NCI-H1694 treated with DMSO at 0.1 percent for 48 hours (cell line): ENCODE measurements at places on chromosomes 6 and 20.

GRCh38 chr6:129508477-129509145 is 201.4 kb downstream of the ARHGAP18 start:
- DNase-seq: no peak

GRCh38 chr6:47414423-47415167 is 63.0 kb upstream of the CD2AP start:
- no peak for DNase-seq

GRCh38 chr6:148271711-148272439 is 70.8 kb upstream of the SASH1 start:
- DNase-seq: no peak

DNA sequence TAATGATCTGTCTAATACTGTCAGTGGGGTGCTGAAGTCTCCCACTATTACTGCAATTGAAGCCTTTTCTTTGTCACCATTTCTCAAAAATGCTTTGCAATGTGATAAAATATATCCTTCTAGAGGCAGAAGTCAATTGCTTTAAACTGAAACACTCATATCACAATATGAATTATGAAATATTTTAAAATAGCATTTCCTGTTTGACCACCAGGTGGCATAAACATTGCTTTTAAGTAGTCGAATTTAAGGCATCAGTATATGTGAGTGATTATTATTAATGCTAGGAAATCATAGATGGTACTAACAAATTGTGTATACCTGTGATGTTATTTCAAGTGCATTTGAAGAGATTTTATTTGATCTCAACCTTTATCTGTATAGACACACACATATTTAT is 87.5 kb downstream of the MEI4 start:
- DNase-seq: peak; percentile 7

- DNase-seq: no peak
Observed at GRCh38 chr6:135323202-135323668, 142.1 kb downstream of the MYB start.

DNA sequence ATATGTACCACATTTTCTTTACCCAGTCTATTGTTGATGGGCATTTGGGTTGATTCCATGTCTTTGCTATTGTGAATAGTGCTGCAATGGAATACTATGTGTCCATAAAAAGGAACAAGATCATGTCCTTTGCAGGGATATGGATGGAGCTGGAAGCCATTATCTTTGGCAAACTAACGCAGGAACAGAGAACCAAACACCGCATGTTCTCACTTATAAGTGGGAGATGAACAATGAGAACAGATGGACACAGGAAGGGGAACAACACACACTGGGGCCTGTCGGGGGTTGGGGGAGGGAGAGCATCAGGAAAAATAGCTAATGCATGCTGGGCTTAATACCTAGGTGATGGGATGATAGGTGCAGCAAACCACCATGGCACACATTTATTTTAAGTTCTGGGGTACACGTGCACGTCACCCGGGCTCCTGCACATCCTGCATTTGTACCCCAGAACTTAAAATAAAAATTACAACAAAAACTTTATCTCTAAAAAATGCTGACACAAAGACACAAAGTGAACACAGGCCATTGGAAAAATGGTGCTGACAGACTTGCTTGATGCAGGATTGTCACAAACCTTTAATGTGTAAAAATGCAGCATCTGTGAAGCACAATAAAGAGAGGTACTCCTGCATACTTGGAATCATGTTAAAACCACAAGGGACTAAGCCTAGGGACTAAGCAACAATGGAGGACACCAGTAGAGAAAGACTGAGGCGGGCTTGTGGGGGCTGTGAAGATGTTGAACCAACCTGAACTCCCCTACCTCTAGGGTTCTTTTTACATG is 48.8 kb downstream of the BCAS1 start:
- no peak for DNase-seq

DNA sequence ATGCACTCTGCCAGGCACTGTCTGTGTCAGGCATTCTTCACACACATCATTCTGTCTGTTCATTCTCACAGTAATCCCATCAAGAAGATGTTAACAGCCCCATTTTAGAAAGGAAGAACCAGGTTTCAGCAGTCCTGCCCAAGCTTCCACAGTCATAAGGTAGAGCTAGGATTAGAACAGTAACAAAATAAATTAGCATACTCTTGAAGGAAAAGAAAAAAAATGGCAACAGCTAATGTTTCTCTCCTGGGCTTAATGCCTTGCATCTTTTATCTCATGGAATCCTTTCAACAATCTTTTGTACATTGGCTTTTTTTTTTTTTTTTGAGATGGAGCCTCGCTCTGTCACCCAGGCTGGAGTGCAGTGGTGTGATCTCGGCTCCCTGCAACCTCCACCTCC is 32.1 kb upstream of the AKAP12 start:
- DNase-seq: no peak

- no peak for DNase-seq
Observed at GRCh38 chr6:166954118-166954713, 2.1 kb downstream of the RNASET2 start.

GRCh38 chr6:25788305-25788922 is 33.9 kb downstream of the SLC17A4 start:
- no peak for DNase-seq

GRCh38 chr6:154227862-154228520 is 128.6 kb downstream of the IPCEF1 start:
- DNase-seq: no peak

DNA sequence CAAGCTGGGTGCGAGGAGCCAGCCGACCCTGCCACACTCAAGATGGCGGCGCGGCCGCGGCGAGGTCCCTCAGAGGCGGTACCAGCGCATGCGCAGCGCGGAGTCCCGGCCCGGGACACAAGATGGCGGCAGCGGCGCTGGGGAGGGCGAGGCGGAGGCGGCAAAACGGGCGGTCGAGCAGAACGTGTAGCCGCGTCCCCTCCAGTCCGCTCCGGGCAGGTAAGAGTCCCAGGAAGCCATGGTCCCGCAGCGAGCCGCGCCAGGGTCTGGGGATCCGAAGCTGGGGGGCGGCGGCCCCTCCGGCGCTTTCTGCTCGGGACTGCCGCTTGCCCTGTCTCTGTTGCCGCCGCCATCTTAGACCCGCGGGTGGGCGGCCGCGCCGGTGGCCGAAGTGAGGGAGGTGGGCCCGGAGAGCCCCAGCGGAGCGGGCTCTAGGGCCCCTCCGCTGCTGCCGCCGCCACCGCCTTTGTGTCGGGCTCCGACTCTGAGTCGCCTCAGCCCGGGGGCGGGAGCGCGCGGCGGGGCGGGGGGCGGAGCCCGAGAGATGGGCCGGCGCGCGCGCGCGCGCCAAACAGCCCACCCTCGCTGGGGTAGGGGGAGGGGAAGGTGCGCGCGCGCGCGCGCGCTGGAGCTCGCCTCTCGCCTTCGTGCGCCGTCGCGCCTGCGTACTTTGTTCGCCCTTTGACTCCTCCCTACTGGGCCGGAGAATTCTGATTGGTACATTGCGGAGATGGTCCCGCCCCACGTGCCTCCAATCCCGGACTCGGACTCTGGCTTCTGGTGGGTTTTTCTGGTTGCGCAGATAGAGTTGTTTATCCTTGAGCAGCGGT is at the start of gene PCIF1:
Gene PCIF1, plus strand, starts transcription at position 98 of the 830 bp plus-strand sequence. CDS start 4,317 bp downstream, outside the sequence.
- peak; percentile 92 for DNase-seq

DNA sequence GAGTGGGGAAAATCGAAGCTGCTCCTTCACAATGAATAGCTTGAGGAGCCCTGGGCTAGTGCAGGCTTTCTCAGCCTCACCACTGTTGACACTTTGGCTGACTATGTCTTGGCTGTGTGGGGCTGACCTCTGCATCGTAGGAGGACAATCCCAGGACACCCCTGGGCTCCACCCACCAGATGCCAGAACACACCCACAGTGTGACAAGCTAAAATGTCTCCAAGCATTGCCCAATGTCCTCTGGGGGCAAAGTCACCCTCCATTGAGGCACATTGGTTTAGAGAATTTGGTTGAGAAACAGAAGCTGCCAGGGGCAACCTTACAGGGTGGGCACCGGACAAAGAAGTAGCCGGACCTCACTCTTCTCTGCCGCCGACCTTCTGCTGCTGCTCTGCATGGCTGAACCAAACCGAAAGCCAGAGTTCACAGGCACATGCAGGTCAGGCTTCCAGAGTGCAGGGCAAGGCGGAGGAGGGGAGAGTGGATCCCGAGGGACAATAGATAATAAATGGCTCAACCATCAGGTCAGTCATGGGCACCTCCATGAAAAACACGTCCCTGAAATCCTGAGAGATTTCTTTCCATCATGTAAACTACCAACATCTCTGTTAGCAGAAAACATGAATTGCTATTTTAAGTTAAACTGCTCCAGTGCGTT is 189.0 kb downstream of the LRFN2 start:
- DNase-seq: no peak

DNA sequence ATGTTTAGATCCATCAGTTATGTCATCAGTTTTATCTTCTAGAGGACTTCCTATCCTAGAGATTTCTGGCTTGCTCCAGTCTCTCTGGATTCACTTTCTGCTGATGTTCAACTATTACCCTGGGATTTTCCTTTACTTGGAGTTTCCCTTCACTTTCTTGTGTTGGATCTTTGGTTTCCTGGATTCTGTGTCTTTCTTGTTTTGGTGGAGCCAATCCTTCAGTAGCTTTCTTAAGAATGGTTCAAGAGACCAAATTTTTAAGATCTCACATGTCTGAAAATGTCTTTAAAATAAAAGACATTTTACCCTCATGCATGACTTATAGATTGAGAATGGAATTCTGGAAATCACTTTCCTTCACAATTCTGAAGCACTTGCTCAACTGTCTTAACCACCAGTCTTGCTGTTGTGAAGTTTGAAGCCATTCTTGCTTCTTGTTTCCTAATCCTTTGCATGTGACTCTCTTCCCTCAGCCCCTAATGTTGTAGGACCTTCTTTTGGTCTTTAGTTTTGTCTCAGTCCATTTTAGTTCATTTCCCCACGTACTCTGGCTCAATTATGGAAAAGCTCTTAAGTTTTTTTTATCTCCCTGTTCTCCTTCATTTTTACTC is 87.9 kb downstream of the ARID1B start:
- no peak for DNase-seq

GRCh38 chr20:60502881-60503280 is 544.7 kb downstream of the CDH26 start:
- no peak for DNase-seq

- no peak for DNase-seq
Observed at GRCh38 chr6:34491091-34491430, 25.2 kb downstream of the PACSIN1 start.

DNA sequence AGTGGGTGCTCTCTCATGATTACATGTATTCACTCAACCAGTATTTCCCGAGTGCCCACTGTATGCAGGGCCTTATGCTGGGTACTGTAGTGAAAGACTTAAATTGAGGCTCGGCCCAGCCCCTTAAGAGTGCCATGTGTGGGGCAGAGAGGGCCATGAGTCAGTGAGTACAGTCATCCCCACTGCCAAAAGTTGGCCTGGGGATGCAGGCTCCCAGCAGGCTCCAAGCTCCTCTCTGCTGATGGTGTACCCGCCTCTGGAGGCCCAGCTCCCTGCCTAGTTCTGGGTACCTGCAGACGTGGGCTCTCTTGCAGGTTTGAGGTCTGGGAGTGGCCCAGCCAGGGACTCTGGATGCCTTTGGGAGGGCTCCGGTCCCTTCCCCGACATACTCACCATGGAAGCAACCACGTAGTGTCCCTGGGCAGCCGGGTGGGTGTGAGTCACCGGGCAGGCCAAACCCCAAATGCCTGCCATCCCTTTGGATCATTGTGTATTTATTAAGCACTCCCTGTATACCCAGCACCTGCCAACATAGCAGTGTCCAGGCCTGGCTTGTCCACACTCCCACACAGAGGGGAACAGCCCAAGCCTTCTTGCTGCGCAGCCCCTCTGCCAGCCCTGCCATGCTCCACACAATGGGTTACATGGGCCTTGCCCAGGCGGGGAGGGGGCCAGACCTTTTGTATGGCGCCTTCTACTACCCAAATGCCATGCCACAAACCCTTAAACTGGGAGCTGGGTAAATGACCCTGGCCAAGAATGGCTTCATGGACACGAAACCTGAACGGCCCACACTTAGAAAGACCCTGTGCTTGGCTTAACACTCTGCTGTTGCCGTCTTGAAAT is 153.6 kb downstream of the VEGFA start:
- DNase-seq: no peak

DNA sequence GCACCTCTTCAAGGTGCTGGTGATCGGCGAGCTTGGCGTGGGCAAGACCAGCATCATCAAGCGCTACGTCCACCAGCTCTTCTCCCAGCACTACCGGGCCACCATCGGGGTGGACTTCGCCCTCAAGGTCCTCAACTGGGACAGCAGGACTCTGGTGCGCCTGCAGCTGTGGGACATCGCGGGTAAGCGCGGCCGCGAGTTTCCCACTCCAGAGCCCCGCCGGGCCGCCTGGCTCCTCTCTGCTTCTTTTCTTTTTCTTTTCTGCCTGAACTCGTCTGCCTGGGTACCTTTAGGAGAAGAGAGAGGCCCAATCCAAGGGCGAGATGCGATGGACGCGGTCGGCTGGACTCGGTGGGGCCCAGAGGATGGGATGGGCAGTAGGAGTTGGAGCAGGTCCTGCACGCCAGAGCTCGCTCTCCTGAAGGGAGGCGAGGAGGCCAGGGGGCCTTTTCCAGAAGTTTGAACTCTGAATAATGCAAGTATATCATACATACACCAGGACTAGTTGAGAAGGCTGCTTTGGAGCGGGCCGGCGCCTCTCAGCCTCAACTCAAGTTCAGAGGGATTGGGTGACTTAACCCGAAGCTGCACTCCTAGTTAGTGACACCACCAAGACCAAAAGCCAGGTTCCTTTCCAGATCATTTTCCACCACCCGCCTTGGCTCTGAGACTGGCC is 445 bp downstream of the RAB32 start:
- no peak for DNase-seq

DNA sequence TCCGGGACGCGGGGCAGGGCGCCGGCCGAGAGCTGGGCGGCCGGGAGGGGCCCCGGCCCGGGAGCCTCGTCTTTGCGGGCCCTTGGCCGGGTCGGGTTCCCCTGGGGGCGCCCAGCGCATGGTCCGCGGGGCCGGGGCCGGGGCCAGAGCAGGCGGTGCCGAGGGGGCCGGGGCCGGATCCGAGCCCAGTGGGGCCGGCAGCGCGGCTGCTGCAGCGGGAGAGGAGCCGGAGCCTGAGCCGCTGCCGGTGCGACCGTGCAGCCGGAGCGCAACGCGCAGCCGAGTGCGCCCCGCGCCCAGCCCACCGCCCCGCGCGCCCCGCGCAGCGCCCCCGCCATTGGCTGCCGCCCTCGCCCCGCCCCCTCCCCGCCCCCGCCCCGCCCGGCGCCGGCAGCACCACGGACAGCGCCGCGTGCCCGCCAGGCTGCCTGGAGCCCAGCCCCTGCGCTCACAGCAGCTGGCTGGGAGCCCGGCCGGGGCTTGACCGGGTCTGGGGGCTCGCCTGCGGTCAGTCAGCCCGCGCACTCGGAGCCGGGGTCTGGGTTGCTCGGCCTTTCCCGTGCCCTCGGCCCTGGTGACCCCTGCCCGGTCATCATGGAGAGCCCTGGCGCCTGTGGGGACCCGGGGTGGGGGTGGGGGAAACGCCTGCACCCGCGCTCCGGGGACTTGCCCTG is at the start of gene HRH3:
Gene HRH3, minus strand, starts transcription at position 287 of the 674 bp plus-strand sequence. CDS start 308 bp downstream, outside the sequence.
- DNase-seq: no peak

DNA sequence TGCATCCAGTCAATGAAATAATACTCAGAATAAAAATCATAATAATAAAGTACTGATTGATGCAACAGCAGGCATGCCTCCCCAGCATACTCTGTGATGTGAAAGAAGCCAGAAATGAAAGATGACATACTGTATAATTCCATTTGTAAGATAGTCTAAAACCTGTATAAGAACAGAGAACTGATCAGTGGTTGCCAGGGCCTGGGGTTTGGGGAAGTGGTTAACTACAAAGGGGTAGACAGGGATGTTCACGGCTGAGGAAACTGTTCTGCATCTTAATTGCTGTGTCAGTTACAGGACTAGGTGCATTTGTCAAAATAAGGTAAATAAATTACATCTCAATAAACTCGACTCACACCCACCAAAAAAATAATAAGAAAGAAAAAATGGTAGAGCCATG is 81.3 kb upstream of the BMP2 start:
- no peak for DNase-seq
